Thoracic aorta (tissue), 2 donors: ENCODE measurements at places on chromosomes 7 and 10. TPM values are rescaled to one million over a fixed set of nuclear protein-coding genes. Genes with fewer than 3 reads are reported as not detected.

Gene LRRC17
- 24.6 TPM for total RNA-seq

Gene SPRN
- not detected for total RNA-seq

Gene DNAJC9
- 17.8 TPM for total RNA-seq

Gene MYOZ1
- total RNA-seq, result 14.2 TPM

Gene PPP1R17
- total RNA-seq, result not detected

Gene NUTM2D
- 2.0 TPM for total RNA-seq

Gene ABCA13
- total RNA-seq, result not detected

Gene SLC13A1
- not detected for total RNA-seq

Gene EIF5AL1
- not detected for total RNA-seq

Gene MCM10
- 0.27 TPM for total RNA-seq

Gene TRIM73
- total RNA-seq, result 2.2 TPM

Gene RAMP3
- total RNA-seq, result 76.5 TPM

Gene OR13A1
- not detected for total RNA-seq

Gene BTBD16
- not detected for total RNA-seq

Gene GIMAP6
- total RNA-seq, result 20.3 TPM

Gene ZNF736
- 17.1 TPM for total RNA-seq

Gene CHRM2
- not detected for total RNA-seq

Gene A1CF
- not detected for total RNA-seq

Gene NEURL1
- not detected for total RNA-seq

Gene TAF6
- total RNA-seq, result 48.0 TPM

Gene IDE
- total RNA-seq, result 26.0 TPM

Gene PLEKHS1
- total RNA-seq, result 0.14 TPM

Gene ADAM22
- 5.0 TPM for total RNA-seq

Gene SPAM1
- not detected for total RNA-seq

Gene IL6
- total RNA-seq, result 15.7 TPM

Gene ACSM6
- total RNA-seq, result not detected

Gene HNRNPH3
- 47.1 TPM for total RNA-seq

Gene PPP1R3C
- 241 TPM for total RNA-seq

Gene SLC39A12
- 0.14 TPM for total RNA-seq

Gene ANXA8L1
- not detected for total RNA-seq

Gene TASOR2
- total RNA-seq, result 43.9 TPM

Gene TLX1
- not detected for total RNA-seq

Gene KAZALD1
- total RNA-seq, result 34.1 TPM

Gene CPEB3
- total RNA-seq, result 6.8 TPM

Gene ATP6V0A4
- not detected for total RNA-seq

Gene PWWP2B
- total RNA-seq, result 5.3 TPM

Gene ADIRF
- total RNA-seq, result 644 TPM

Gene EPHA1
- 0.49 TPM for total RNA-seq

Gene TIMM23
- 37.9 TPM for total RNA-seq

Gene NUPR2
- total RNA-seq, result not detected

Gene CDK14
- 14.6 TPM for total RNA-seq

Gene ASB10
- not detected for total RNA-seq

Gene ANKRD61
- total RNA-seq, result not detected

Gene IFIT1B
- total RNA-seq, result not detected

Gene ELN
- 1,484 TPM for total RNA-seq

Gene UCMA
- total RNA-seq, result not detected

Gene C10orf62
- total RNA-seq, result not detected

Gene MYO1G
- 13.8 TPM for total RNA-seq

Gene NXPH1
- total RNA-seq, result not detected

Gene CFTR
- 0.68 TPM for total RNA-seq
